ENCODE measurements at places on chromosomes 1 and 21.
A peak's percentile ranks its signal among the peaks of the same experiment; 100 is the strongest.

DNA sequence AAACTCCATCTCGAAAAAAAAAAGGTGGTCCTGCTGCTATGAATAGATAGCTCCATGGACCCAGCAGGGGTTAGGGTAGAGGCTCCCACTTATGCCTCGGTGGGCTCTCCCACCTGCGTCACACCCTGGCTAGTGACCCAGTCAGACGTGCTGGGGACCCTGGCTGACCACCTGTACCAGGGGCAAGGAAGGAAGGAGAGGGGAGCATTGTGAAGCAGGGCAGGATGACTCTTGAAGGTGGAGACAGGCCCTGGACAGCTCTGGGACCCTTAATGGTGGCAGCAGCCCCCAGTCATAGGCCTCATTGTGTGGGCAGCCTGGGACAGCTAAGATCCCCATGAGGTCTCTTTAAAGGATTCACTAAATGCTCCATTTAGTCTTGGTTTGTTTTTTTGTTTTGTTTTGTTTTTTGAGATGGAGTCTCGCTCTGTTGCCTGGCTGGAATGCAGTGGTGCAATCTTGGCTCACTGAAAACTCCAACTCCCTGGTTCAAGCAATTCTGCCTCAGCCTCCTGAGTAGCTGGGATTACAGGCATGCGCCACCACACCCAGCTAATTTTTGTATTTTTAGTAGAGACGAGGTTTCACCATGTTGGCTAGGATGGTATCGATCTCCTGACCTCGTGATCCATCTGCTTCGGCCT lies 10.4 kb upstream of the SNAPIN start:
- no peak for DNase-seq

GRCh38 chr21:43988506-43989230 lies 23.4 kb upstream of the TRAPPC10 start:
- DNase-seq: no peak

- no peak for DNase-seq
These were observed 3.7 kb downstream of the CAMTA1 start for GRCh38 chr1:6788946-6789345.

DNA sequence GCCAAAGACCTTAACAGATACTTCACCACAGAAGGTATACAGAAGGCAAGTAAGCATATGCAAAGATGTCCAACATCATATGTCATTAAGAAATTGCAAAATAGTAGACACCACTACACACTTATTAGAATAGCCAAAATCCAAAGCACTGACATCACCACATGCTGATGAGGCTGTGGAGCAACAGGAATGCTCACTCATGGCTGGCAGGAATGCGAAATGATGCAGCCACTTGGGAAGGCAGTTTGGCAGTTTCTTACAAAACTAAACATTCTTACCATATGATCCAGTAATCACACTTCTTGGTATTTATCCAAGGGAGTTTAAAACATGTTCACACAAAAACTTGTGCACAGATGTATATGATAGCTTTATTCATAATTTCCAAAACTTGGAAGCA lies 261.2 kb upstream of the AJAP1 start:
- no peak for DNase-seq

GRCh38 chr1:248828845-248829244 lies 3.1 kb upstream of the SH3BP5L start:
- DNase-seq: no peak

DNA sequence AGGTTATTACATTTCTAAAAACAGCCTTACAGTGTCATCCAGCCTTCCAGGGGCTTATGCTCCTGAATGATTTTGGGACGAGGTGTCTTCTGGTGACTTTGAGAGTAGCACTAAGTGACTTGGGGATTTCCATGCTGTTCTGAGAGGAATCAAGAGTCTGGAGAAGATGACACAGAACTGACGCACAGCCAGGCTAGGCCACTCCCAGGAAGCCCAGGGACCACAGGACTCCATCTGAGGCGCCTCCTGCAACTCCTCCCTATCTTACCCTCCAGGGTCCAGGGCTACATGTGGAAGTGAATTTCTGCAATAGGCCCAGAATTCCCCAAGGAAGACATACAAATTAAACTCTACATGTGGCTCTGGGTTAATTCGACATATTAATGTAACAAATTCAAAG lies 92.5 kb downstream of the SLC25A24 start:
- peak; percentile 4 for DNase-seq

- DNase-seq: no peak
These were observed 57.0 kb downstream of the YARS1 start for GRCh38 chr1:32759997-32760623.

DNA sequence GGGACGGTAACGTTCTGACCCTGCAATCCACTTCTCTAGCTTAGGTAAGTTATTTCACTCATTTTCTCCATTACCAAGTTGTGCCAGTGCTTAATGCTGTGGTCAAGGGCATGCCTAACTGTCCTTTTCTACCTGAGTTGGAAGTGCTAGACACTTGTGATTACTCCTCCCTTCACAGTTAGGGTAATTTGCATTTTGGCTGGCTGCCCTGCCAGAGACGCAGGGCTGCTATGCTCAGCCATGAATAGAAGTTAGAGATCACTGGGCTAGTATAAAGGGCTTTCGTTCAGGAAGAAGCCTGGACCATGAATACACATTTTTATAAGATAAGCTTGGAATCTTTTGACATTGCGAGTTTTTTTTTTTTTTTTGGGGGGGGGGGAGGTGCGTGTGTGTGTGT lies 633.2 kb upstream of the NEGR1 start:
- no peak for DNase-seq

GRCh38 chr1:39955547-39956539 lies 898 bp downstream of the MFSD2A start:
- DNase-seq: peak; percentile 68

GRCh38 chr1:53598966-53599365 lies 139.8 kb downstream of the DMRTB1 start:
- no peak for DNase-seq

GRCh38 chr1:168468042-168468809 lies 75.6 kb downstream of the XCL2 start:
- no peak for DNase-seq

- DNase-seq: no peak
These were observed 926.6 kb downstream of the LTN1 start for GRCh38 chr21:28066076-28066475.

- DNase-seq: peak; percentile 59
These were observed 27.0 kb downstream of the PCNX2 start for GRCh38 chr1:233268389-233269022.

- DNase-seq: no peak
These were observed 124.5 kb upstream of the DPYD start for GRCh38 chr1:98045211-98045766.

- no peak for DNase-seq
These were observed 2.9 kb upstream of the SHCBP1L start for GRCh38 chr1:182955596-182956588.

- no peak for DNase-seq
These were observed 288.3 kb upstream of the ADGRL2 start for GRCh38 chr1:81512252-81513003.

DNA sequence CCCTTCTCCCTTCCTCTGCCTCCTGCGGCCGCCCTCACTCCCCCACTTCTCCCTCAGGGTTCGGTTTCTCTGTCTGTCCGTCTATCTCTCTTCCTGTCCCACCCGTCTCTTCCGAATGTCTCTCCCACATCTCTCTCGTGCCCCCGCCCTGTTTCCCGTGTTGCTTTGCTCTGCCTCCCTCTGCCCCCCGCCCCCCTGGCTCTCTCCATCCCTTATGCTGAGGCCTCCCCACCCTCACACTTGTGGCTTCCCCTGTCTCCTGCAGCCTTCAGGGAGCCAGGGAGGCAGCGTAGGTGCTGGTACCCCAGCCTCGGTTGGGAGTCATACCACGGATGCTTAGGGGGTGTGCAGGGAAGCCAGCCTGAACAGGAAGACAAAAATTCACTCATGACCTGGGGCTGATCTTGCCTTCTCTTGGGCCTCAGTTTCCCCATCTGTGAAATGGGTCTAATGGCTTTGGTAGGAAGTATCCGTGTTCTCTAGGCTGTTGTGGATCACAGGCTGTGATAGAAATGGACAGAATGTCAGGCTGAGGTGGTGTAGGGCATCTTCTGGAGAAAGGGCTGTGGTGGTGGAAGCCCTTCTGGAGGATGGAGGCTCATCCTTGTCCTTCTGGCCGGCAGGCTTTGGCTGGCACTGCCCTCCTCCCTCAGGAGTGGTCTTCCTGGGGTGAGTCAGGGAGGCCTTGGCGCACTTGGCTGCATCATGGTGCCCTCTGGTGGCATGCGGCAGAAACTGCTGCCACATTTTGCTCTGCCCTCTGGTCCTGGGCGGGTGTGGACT lies 55.5 kb downstream of the FOXO6 start:
- DNase-seq: peak; percentile 63

- DNase-seq: no peak
These were observed 16.7 kb downstream of the SOAT1 start for GRCh38 chr1:179310291-179310690.

- DNase-seq: peak; percentile 95
These were observed at the start of gene PTPN22 for GRCh38 chr1:113871597-113872113. PTPN22 (minus strand) TSS chr1:113871712.

GRCh38 chr1:225428881-225429455 lies 1.1 kb upstream of the LBR start:
- DNase-seq: peak; percentile 37
